ENCODE measurements at places on chromosomes 13 and 19.

DNA sequence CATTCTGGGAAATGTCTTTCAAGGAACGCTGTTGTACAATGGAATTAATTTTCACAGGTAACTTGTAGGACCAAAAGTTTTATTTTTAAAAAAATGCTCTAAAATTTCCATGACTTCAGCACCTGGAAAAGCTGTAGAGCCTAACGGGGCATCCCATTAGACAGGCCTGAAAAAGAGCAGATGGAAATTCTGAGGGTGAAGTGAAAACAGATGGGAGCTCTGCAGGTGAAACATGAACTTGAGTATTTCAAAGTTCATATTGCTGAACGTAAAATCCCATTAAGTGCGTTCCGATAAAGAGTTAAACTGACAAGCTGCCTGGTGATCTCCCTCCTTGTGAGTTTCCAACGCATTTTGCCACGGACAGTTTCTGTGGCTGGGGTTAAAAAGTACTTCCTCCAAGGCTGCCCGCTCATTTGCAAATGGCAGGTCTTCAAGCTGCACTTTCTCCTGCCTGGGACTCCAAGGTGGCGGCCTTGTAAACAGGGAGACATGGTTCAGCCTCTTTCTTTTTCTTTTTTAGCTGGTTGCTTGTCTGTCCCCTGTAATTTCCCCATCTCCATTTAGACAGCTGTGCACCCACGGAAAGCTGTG is 450.4 kb downstream of the FGF9 start:
- DNase-seq, result no peak

GRCh38 chr13:76991432-76991795 is 467 bp upstream of the CLN5 start:
- DNase-seq, result peak; percentile 90

GRCh38 chr13:49933511-49933910 is 2.6 kb downstream of the SPRYD7 start:
- no peak for DNase-seq

- no peak for DNase-seq
These were observed 76.5 kb downstream of the ZNF726 start for GRCh38 chr19:23991170-23991569.

- DNase-seq, result no peak
These were observed 17.5 kb upstream of the ASPDH start for GRCh38 chr19:50531171-50531612.

GRCh38 chr13:78620936-78621470 is 17.7 kb upstream of the POU4F1 start:
- DNase-seq, result no peak

DNA sequence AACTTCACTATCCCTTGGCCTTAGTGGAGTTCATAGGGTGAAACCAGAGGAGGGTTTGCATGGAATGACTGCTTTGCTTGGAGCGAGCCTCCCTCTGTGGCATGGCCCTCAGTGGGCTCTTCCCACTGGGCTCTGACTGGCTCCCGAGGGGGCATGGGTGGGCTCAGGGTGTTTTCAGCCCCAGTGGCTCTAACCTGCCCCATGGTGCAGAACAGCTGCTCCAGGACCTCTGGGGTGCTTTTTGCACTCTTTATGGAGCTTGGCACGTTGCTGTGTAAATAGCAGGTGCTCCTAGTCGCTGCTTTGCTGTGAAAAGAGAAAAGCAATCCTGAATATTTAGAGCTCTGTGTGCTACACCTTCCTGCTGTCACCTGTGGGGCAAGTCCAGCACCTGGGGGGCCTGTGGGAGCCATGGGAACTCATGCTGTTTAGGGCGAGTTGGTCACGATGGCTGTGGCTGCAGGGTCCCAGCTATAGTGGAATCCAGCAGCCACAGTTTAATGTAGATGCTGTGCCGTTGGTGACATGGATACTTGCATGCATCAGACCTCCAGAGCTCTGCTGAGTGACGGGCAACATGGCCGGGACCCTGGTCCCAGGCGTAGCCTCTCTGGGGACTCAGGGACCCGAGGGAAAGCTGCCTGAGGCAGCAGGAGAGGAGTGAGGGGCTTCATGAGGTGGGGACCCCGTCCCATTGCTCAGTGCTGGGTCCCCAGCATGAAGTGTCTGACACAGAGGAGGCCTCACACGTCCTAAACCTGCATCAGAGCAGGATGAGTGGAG is 14.3 kb upstream of the MCF2L start:
- DNase-seq, result no peak

DNA sequence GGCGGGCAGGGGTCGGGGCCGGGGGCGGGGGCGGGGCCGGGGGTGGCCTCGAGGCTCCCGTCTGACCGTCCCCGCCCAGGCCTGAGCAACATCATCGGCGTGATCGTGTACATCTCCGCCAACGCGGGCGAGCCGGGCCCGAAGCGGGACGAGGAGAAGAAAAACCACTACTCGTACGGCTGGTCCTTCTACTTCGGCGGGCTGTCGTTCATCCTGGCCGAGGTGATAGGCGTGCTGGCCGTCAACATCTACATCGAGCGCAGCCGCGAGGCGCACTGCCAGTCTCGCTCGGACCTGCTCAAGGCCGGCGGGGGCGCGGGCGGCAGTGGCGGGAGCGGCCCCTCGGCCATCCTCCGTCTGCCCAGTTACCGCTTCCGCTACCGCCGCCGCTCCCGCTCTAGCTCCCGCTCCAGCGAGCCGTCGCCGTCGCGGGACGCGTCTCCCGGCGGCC is 9.4 kb upstream of the CACNG6 start:
- DNase-seq, result no peak

DNA sequence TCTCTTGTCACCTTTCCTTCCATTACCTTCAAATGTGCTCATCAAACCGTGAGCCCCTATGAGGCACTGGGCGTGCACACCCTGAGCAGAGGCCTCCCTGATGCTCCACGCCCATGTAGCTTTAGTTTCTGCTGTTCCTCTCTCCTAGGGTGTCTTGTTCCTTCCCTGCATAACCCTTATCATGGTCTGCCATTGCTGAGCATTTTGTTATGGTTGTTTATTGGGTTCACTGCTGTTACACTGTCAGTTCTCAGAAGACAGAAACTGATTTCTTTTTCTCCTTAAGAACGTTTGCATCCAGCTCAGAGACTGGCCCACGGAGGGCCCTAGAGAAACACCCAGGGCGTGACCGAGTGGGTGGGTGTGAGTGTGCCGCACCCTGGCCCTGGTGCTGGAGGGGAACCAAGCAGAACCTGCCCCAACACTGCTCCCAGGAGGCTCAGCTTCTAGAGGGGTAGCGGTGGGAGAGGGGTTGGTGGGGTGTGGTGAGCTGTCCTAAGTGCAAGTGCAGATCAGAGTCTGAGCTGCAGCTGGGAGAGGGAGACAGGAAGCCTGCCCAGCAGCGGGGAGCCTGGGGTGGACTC is 61.4 kb upstream of the URI1 start:
- no peak for DNase-seq

DNA sequence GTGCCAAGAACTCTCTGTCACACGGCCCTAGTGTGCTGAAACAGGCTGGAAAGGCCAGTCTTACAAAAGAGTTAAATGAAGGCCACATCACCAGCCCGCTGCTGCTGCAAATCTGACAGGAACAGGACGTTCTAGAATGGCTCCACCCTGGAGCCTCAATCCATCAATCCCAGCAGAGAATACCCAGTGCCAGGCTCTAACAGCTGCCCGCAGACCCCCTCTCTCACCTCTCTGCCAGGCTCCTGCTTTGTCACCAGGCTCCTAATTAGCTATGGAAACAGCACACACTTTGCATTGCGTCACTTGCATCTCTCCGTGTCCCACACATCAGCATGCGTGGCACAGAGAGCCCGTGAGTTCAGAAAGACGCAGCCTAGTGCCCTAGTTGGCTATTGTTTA is 314.1 kb downstream of the FOXO1 start:
- DNase-seq, result no peak

DNA sequence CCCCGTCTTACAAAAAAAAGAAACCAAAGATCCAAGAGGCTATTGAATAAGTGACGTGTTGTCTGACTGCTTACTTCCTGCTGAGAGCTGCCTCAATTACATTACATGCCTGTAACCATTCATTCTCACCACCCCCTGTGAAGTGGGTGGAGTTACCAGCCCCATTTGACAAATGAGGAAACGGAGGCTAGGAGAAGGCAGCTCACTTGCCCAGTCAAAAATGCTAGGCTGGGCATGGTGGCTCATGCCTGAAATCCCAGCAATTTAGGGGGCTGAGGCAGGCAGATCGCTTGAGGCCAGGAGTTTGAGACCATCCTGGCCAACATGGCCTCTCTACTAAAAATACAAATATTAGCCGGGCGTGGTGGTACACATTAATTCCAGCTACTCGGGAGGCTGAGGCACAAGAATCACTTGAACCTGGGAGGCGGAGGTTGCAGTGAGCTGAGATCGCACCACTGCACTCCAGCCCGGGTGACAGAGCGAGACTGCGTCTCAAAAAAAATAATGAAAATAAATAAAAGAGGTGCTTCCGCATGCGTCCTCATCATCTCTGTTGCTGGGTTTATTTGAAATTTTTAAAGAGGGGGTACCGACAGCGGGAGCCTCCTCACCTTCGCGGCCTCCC is 499 bp downstream of the LSM7 start:
- peak; percentile 89 for DNase-seq

GRCh38 chr19:54095136-54095858 is 5.3 kb downstream of the OSCAR start:
- DNase-seq, result no peak

DNA sequence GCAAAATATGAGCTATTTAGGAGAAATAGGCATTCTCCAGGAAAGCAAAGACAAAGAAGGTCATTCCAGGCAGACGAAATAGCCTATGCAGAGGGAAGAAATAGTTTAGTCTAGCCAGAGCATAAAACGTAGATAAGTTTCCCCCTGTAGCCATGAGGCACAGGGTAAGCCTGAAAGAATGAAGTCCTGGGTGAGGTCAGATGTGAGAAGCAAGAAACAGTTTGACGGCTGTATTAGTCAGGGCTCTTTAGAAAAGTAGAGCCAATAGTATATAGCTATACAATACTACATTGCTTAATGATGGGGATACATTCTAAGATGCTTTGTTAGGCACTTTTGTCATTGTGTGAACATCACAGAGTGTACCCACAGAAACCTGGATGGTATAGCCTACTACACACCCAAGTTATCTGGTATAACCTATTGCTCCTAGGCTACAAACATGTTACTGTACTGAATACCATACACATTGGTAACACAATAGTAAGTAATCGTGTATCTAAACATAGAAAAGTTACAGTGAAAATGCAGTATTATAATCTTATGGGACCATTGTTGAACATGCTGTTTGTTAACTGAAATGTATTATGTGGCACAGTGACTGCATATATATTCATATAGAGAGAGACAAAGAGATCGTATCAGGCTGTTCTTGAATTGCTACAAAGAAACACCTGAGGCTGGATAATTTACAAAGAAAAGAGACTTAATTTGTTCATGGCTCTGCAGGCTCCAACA is 59.3 kb upstream of the WDFY2 start:
- no peak for DNase-seq

GRCh38 chr13:20141238-20142022 is 19.4 kb downstream of the GJA3 start:
- no peak for DNase-seq

DNA sequence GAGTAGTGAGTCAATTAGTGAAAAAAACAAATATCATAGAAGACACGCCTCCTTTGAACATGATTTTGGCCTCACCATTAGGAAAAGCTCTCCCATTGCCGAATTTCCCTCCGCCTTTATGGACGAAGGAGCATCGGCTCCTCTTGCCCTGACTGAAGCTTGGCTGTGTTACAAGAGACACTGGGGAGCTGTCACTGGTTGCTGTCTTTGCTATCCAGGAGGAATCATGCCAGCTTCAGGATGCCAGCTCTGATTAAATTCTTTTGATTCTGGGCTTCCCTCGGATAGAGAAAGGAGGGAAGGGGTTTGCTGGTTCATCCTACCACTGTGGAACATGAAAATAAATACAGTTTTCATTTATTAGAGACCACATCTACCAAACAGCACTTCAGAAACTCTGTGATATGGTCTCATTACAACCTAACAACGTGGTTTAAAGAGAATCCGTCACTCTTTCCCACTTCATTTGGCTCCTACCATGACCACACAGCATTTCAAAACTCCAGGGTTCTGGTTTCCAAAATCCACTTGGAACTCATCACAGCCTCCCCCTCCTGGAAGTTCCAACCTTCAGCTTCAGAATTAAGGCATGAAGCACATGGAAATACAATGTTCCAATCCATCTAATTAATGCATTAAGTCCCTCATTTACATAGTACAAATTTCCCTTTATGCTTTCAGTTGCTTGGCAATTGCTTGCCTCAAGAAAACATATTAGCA is 446.0 kb downstream of the EFNB2 start:
- DNase-seq, result no peak

DNA sequence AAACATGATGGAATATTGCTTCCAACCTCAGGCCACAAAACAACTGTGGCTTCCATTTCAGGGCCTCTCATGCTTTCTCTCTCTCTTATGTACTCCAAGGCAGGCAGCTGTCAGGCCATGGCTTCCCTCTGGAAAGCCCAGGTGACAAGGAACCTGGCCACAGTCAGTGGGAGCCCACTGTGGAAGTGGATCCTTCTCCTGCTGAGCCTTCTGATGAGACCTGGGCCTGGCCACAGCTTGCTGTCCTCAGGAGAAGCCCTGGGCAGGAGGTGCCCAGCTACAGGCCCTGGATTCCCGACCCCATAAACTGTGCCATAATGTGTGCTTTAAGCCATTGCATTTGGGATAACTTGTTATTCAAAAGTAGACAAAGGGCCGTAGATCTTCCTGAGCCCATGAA is 71.2 kb downstream of the SPACA7 start:
- DNase-seq, result no peak

DNA sequence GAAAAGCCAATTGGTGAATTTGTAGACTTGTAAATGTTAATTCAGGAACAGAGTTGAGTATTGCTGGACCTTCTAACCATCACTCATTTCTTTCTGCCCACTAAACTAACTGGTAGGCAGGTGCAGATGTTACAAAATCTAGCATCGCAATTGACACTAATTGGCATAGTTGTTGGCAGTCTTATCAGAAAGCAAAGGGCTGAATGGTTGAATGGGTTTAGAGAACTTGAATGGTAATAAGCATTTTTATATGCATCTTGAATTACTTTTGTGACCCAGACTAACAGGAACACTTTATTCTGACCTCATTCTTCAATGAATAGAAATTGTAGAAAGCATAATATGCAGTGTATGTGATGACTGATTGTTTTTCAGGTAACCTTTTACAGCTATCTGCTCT is 189.1 kb downstream of the GGACT start:
- DNase-seq, result no peak

- DNase-seq, result no peak
These were observed 84.7 kb downstream of the UQCRFS1 start for GRCh38 chr19:29128203-29128602.

- no peak for DNase-seq
These were observed 636.2 kb upstream of the KLF12 start for GRCh38 chr13:74770361-74770760.

GRCh38 chr19:35779033-35779432 is 3.7 kb downstream of the ARHGAP33 start:
- no peak for DNase-seq

GRCh38 chr13:84896128-84896527 is 903.1 kb downstream of the SLITRK6 start:
- peak; percentile 37 for DNase-seq

DNA sequence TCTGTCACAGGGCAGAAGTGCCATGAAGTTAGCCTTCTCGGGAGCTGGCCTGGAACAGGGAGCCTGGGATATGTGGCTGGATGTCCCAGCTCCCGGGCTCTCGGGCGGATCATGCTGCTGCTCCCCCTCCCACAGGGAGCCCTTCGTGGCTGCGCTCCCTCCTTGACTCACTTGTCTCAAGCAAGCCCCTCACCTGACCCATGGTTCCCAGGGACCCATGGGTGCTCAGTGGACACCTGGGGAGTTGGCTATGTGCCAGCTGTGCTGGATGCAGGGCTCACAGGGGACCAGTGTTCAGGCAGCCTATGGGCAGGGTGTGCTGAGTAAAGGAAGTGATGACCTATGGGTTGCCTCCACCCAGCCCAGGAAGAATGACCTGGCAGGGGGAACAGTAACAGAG is 213.1 kb upstream of the SGCG start:
- DNase-seq, result no peak

- no peak for DNase-seq
These were observed 624 bp downstream of the SAFB start for GRCh38 chr19:5623397-5624017.

Data from activated CD4-positive, alpha-beta T cell treated with anti-CD3 and anti-CD28 coated beads, Interleukin-2, Interleukin-4, amounts not matched to agents 100 ng/mL and 50 ng/mL, durations not matched to agents 16 hours and 8 hours (primary cell).